Endodermal cell (in vitro differentiated cells): ENCODE measurements at places on chromosomes 2 and 18. TPM values are rescaled to one million over a fixed set of nuclear protein-coding genes. Genes with fewer than 3 reads are reported as not detected.

DNA sequence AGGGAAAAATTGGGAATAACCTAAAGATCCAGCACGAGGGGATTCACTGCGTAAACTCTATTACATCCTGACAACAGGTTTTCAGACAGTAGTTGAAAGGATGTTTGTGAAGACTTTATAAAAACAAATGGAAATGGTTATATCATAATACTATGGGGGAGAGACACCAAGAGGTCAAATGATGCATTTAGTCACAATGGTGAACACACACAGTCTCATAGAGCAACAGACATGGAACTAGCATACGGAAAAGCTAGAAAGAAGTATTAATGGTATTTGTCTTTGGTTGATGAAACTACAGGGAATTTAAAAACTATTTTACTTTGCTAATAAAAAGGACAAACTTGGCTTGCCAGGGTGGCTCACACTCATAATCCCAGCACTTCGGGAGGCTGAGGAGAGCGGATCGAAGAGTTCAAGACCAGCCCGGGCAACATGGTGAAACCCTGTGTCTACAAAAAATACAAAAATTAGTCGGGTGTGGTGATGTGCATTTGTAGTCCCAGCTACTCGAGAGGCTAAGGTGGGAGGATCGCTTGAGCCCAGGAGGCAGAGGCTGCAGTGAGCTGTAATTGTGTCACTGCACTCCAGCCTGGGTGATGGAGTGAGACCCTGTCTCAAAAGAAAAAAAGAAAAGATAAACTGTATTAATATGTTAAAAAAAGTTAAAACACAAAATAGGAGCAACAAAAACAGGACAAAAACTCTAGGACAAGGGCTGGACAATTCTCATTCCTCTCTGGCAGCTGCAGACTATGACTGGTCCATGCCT lies 94.8 kb downstream of the MYCN start:
- no peak for DNase-seq

GRCh38 chr18:23137097-23137635 lies 1.9 kb downstream of the CABLES1 start:
- DNase-seq: no peak

Gene ELAC1
- 5.1 and 5.6 TPM in 2 replicates for total RNA-seq

GRCh38 chr2:237574467-237574866 lies 8.1 kb downstream of the PRLH start:
- no peak for DNase-seq

DNA sequence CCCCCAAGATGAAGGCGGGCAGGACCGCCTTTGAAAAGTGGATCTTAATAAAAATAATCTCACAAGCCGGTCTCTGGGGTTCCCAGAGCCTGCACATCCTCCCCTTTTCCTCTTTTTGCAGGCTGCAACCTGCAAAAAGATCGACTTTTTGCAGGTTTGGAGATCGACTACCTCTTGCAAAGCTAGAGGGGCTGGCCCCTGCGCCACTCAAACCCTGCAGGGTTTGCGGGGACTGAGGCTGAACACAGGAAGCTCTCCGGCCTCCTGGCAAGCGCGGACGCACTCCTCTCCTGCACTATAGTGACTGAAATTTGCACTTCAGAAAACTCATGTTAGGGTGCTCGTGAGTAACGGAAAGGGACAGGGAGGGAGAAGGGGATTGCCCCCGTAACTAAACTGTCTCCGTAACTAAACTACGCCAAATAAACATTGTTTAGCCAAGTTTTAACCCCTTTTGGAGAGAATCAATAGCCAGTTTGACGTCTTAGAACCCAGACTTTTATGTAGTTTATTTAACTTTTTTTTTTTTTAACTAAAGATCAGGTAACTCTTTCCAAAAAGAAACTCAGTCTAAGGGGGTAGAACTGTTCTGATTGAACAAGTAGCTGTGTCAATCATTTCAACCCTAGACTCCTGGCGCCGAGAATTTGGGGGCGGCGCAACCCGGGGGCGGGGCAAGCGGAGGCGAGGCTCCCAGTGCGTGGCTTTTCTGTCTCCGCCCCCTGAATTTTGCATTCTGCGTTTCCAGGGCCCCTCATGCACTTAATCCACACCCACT lies 2.5 kb downstream of the IGFBP5 start:
- peak; percentile 92 for DNase-seq

DNA sequence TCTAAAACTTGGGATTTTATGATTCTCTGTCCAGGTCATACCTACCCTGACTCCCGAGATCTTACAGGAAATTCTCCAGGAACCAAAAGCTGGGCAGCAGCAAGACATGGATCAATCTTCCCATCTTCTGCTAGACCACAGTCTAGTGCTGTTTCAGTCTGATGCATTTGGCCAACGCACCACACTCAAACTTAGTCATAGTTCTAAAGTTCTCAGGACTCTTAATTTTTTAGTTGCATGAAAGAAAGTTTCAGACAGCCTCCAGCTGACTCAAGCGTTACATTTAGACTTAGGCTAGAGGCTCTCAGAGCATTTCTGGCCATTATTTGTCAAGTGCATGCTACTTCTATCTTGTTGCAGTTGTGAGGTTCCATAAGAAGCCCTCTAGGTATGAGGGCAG lies 230.1 kb upstream of the CCDC150 start:
- no peak for DNase-seq

- no peak for DNase-seq
These were observed 177.9 kb downstream of the TPGS2 start for GRCh38 chr18:36650906-36651305.

Gene RSAD2
- total RNA-seq: 0.47 and 0.75 TPM in 2 replicates

DNA sequence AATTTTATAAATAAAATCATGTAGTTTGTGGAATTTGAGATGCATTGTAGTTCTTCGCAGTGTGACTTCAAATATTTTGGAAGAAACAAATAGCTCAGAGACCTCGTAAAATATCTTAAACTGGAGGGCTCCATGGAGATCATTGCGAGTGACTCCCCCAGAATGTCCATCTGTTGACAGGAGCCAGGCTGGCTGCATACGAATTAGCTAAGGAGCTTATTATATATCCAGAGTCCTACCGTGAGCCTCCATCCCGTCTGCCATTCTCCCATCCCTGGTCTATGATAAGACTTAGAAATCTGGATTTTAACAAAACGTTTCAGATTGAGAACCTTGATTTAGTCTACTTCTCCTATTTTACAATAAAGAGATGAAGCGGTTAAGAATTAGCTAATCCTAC lies 80.2 kb downstream of the MSH2 start:
- DNase-seq: no peak

Gene TMEM17
- total RNA-seq: 2.0 and 3.2 TPM in 2 replicates

Gene MLPH
- 1.0 to 2.0 TPM (median 1.0 TPM) in 3 replicates for total RNA-seq

DNA sequence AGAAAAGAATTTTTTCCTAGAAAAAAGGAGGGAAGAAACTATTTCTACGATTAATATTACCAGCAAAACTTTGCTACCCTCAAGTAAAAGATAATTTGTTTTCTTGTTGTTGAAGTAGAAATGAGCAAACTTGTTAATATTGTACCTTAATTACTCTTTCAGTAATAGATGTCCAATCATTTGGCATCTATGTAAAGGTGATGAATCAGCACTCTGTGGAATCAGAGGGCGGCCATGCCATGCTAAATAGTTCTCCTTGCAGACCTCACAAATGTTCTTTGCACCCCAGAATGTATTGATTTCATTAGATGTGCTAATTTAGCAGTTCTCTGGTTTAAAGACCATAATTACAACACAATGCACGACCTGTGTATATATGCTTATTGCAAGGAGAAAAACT lies 29.1 kb upstream of the THSD7B start:
- no peak for DNase-seq

Gene DYNAP
- not detected in 2 replicates for total RNA-seq

DNA sequence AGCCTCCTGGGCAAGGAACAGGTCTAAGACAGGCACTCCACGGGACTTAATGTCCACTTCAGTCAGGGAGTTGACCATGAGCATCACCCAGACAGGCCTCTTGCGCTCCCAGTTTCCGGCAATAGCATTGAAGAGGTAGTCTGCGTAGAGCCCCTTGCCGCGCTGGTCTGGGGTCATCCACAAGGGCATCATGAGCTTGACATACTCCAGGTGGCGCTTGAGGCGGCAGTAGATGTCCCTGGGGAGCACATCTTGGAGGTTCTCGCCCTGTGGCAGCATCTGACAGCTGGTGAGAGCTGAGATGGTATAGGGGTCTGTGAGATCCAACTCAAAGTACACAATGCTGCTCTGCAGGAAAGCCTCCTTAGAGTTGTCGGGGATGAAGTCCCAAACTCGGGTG lies 10.6 kb downstream of the TRABD2A start:
- peak; percentile 54 for DNase-seq

GRCh38 chr2:74694281-74694680 lies 40.2 kb downstream of the SEMA4F start:
- no peak for DNase-seq

Gene STON1
- total RNA-seq: 12.1 to 19.5 TPM (median 17.9 TPM) in 3 replicates

GRCh38 chr2:202718614-202719013 lies 83.8 kb downstream of the FAM117B start:
- no peak for DNase-seq

- no peak for DNase-seq
These were observed 51.3 kb upstream of the ACSL3 start for GRCh38 chr2:222809582-222809981.
